Activated CD4-positive, alpha-beta T cell treated with anti-CD3 and anti-CD28 coated beads, Interleukin-10, Interleukin-2, amounts not matched to agents 100 ng/mL and 50 ng/mL, durations not matched to agents 16 hours and 8 hours (primary cell): ENCODE measurements at places on chromosomes 4 and X.
A peak's percentile ranks its signal among the peaks of the same experiment; 100 is the strongest.

DNA sequence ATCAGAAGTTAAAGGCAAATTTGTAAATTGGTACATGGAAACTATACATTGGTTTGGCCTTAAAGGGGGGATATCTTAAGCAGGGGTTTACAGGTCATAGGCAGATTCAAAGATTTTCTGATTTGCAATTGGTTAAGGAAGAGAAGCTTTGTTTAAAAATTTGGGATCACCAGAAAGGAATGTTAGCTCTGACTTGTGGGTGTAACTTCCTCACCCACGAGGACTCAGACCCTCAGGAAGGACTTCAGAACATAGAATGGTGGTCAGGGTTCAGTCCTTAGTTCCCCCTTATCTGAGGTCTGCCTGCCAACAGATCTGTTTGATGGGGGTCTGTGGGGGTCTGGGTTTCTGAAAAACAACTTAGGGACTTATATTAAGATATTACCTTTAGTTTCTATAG, 427.4 kb upstream of the DIPK2B start:
- DNase-seq = no peak

DNA sequence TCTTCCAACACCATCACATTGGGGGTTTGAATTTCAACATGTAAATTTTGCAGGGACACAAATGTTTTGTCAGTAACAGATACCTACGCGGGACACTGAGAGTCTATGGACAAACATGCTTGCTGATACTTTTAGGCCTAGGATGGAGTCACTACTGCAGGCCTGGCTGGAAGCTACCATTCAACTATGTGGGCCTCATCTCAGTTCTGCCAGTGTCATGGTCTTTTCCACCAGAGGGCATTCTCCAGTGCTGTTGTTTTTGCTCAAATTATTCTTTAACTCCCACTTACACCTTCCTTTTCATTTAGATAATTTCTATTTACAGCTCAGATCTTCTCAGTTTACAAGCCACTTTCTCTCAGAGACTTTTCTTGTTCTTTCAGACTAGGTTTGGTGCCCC, 7.0 kb upstream of the ANK2 start:
- DNase-seq = no peak

GRCh38 chrX:5748586-5749150, 480.0 kb downstream of the NLGN4X start:
- no peak for DNase-seq

GRCh38 chr4:76194325-76194724, 19.3 kb downstream of the SCARB2 start:
- no peak for DNase-seq

DNA sequence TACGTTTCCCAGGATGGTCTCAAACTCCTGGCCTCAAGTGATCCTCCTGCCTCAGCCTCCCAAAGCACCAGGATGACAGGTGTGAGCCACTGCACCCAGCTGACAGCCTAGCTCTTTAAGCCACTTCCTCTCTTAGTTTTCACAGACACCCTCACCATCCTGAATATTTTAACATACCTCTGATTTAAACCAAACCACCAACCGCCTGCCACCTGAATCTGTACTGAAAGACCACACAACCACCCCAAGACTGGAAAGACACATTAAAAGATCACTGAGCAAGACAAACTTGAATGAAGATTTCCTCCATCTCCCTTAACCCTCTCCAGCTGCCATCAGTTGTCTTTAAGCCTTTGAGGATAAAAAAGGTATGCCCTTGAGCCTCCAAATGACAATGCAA, 110.6 kb downstream of the SH3KBP1 start:
- DNase-seq = peak; percentile 74

DNA sequence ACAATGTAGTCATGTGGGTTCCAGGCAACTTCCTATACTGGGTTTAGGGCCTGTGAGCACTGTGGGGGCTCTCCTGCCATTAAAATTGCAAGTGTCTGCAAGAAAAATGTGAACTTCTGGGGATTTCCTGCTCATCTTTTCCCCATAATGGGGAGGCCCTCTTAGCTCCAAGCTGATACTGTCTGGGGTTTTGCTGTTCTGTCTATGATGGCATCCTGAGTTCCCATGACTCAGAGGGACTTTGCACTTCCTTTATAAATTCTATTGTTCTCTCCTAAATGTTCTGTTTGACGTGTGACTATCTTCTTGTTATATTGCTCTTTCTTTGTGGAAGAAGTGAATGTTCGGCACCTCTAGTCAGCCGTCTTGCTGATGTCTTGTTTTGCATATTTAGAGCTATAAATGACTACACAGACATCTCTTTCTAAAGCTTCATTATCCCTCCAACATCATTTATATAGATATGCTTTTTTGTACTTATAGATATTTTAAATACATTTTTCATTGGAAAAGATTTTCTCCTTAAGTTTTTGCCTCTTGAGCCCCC, 465.8 kb downstream of the NAF1 start:
- DNase-seq = no peak

- no peak for DNase-seq
Measured at GRCh38 chr4:151690164-151690870, 70.5 kb downstream of the GATB start.

DNA sequence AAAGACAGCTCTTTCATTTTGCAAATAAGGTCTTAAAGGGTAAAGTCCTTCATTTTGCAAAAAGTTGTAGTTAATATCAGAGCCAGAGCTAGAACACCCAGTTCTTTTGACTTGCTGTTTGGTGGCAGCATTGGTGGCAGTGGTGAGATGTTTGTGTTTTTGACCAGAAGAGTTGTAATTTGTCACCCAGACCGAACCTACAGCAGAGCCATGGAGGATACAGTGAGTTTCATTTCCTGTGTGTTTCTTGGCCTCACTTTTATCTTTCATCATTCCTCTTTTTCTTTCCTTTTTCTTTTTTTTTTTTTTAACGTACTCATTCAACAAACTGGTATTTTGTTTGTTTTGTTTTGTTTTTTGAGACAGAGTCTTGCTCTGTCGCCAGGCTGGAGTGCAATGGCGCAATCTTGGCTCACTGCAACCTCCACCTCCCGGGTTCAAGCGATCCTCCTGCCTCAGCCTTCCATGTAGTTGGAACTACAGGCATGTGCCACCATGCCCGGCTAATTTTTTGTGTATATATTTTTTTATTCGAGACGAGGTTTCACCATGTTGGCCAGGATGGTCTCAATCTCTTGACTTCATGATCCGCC, 116.4 kb downstream of the AFF1 start:
- DNase-seq = peak; percentile 38

- DNase-seq = no peak
Measured at GRCh38 chr4:77190053-77190452, 33.0 kb downstream of the CCNG2 start.
